ENCODE measurements at places on chromosomes 5 and 9.

DNA sequence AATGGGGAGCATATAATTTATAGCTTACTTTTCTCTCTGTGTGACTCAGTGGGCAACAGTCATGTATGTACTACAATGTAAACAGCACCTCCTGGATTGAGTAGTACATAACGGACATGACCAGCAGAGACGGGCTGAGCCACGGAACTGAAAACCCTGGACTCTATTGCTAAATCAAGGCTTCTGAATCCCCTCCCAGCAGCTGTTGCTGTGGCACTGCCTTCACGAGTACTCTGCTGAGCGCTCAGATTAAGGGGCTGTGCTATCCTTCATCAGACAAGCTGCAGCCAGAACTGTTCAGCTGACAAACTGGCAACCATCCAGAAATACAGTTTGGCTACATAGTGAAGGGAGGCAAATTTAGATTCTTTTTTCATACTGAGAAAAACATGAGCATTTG lies 131.3 kb upstream of the CCDC180 start:
- DNase-seq: no peak

DNA sequence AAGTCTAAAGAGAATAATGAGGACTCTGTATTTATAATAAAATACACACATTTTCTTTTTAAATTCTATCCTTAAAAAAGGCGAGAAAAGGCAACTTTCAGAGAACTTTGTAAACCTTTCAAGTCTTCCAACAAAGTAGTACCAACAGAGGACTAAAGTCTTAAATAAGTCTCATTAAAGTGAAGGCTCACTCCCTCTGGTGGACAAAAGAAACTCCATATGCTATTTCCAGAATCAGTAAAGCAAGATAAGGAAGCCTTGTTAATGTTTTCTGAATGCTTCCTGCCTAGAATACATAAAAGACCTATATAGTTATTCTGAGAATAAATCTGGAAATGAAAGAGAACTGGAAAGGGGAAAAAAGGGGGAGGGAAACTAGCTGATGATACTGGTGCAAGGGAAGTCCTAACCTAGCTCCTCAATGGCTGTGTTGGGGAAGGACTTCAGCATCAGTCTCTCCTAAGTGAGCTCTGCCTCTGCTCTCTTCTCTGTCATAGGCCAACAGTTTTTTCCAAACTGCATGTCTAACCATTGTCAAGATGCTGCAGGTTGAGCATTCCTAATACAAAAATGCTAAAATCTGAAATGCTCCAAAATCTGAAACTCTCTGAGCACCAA lies 7.2 kb downstream of the HMGCS1 start:
- DNase-seq: no peak

DNA sequence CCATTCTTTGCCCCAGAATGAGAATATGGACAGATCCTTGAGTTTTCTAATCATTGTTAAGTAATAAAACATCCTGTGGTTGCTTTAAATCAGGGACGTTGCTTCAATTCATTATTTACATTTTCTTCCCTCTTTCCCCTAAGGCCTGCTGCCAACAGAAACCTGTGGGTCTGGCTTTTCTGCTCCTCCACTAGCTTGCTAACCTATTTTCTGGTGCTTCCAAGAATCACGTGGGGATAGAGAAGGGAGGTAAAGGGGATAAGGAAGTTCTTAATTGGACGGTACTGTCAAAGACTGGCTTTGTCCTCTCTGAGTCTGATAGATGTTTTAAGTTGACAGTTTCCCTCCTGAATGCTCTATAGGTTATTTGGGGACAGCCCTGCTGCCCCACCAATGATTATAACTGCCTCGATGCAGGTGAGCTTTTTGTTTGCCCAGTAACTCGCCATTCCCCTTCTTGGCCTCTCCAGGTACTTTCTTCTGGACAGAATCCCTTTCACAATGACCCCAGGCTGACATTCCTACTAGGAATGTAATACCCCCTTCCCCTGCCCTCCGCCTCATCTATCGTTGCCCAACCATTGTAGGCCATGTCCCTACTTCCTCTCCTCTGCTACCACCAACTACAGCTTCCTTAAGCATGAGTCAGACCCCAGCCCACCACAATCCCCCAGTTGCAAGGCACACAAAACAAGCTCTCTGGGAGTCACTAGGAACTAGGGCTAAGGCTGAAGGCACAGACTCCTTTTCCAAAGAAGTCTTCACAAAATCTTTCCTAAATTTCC lies 19.9 kb upstream of the CPEB4 start:
- DNase-seq: no peak

DNA sequence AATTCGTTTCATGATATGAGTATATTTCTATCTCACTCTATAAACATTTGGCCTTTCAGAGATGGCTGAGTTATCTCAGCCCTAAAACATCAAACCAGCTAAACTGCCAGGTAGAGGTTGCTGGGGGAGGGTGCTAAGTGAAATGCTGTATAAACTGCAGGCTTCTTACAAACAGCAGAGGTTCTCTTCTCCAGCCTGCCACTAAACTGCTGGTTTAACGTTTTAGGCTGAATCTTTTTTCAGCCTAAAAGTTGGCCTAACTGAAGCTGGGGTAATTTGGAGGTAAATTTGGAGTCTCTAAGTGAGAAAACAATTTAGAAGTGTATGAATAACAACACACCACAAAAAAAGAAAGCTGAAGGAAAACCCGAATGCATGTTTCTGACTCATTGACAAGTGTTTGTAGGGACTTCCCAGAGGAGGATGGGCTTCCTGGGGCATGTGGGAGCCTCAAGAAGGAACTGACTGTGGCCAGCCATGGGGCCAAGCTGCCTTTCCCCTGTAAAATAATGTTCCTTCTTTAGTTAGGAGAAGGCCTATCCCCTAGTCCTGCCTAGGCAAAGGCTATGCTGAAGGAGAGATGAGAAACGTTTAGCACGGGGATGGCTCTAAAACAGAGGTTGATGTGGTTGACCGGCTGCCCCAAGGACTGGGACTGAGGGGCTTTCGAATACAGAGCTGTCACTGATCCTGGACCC lies 44.3 kb downstream of the SLC28A3 start:
- DNase-seq: no peak

DNA sequence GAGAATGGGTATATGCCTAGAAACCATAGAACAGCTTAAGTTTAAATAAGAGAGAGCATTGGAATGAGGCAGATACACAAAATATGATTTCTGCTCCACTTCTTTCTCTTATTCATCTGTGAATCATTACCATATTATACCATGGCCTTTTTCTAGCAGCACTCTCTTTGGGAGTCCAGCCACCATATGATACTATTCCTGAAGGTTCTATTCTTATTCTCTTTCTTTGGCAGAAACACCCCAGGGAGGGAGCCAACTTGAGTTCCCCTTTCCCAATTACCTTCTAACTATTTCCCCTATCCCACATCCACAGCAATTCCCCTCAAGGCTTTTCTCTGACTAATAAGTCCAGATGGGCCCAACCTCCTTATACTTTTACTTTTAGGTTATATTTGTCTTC lies 55.9 kb downstream of the NDUFAF2 start:
- DNase-seq: no peak

DNA sequence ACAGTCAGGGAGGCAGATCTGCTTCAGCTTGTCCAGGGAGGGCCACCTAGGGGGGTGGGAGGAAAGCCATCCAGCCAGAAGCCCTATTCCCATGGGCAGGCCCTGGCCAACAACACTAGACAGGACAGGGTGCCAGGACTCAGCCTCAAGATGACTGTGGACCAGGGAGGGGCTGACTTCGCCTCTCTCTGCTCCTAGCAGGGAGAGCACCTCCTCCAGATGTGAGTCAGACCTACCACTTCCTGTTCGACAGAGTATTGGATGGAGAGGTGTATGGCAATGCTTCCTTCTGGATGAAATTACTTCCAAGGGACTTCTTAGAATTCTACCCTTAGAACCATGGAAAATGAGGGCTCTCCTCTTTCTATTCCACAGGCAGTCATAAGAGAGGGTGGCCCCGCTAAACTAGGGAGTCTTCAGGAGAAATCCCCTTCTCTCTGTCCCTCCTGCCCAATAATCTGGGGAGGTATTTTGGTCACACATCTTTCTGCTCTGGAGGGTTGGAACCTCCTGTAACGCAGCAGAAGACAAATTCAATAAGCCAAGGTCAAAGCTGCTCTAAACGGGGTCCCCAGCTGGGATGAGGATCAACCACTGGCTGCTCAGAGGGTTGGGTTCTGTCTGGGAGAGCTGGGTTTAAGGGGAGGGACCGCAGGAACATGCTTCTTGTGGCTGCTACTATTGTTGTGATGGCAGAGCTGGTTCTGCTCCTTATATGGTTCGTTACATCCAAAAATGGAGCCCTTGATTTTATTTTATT lies 23.2 kb upstream of the RCL1 start:
- no peak for DNase-seq

- DNase-seq: no peak
Measured at GRCh38 chr5:33049298-33049697, 338.2 kb downstream of the NPR3 start.

- no peak for DNase-seq
Measured at GRCh38 chr5:14267991-14268708, 125.0 kb downstream of the TRIO start.

- no peak for DNase-seq
Measured at GRCh38 chr9:90459321-90459720, 183.3 kb downstream of the DIRAS2 start.

GRCh38 chr5:56681346-56681745 lies 134.0 kb upstream of the MAP3K1 start:
- DNase-seq: no peak

GRCh38 chr5:102713682-102714231 lies 41.3 kb upstream of the PAM start:
- DNase-seq: no peak

DNA sequence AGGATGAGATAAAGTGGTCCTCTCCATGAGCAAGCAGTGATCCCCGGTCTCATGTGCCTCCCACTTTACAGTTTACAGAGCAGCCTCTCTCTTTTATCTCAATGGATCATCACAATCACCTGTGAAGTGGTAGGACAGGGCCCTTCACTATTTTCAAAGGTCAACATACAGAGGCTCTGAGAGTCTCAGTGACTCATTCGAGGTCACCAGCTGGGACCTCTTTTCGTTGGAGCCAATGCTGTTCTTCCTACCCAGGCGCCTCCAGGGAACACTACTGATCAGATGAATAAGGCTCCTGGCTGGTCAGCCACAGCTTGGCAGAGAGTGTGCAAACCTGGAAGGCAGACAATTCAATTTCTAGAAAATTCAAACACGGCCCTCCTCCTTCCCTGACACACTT lies 16.6 kb downstream of the GGTA1 start:
- DNase-seq: no peak

DNA sequence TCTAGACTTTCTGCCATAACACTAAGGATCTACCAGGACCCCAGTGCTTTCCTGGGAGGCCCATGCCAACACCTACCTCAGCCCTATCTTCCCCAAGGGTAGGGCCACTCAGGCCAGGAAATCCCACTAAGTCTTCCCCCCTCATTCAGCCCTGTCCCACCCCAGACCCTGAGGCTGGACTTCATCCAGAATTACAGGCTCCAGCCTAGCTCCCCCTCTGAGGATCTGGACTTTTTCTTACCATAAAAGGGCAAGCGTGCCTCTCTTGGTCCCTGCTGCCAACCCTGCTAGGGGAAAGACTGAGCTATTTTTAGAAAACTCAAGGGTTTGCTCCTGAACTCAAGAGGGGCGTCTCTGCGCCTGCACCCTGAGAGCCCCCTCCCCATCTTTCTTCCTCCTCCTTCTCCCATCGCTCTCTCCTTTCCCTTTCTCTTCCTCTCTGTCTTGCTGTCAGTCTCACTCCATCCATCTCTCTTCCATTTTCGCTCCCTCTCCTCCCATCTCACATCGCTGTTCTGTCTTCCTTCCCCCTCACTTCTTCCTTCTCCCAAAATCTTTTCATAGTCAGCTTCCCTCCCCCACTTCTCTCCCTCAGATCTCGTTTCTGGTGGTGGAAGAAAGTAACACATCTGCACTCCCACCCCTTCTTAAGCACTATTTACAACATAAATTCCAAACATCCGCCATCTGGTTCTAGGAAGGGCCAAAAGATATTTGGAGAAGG lies 38.1 kb upstream of the IL17B start:
- no peak for DNase-seq

DNA sequence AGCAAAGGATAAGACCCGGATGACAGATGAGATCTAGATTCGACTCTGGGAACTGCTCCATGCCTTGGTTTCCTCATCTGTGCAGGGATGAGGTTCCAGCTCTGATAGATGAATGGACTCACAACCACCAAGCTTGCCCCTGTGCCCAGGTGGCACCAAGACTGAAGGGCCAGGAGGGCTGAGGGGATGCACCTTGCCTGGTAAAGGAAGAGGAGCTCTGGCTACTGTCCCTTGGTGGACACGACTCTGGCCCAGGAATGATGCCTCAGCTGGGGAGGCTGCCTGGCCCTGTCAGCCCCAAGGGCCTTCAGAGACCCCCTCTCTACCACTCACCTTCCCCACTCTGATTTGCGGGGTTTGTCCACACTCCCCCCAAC lies 24.9 kb upstream of the ANXA6 start:
- no peak for DNase-seq

GRCh38 chr5:131488463-131488862 lies 146.6 kb downstream of the RAPGEF6 start:
- DNase-seq: no peak

DNA sequence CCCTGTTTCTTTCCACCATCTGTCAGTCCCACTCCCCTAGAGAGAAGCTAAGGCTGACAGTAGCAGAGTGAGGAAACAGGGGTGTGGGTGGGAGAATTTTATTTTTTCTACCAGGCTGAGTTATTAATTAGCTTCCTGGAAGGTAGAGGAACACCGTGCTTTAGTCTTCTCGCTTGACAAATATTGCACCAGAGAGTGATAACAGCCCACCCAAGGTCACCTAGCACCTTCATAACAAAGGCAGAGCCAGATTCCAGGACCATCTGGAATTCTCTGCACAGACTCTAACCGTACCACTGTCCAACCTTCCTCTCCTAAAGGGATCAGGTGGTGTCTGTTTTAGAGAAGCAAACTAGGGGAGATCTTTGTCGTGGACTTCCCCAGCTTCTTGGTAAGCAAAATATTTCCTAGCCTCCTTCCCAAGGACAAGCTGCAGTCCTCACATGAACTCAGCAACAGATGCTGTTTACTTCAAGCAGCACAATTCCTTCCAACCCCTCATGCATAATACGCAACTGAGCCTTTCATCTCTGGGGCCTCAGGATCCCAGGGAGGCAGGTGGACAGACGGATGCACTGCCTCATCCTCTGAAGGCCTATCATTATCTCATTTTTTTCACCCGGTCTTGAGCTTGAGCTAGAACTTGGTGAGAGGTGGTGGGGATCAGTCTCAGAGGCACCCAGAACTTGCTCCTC lies 308.7 kb upstream of the BRINP1 start:
- DNase-seq: no peak

- DNase-seq: no peak
Measured at GRCh38 chr5:84478603-84479002, 93.9 kb upstream of the EDIL3 start.

- DNase-seq: no peak
Measured at GRCh38 chr5:31408814-31409213, 123.1 kb downstream of the DROSHA start.

DNA sequence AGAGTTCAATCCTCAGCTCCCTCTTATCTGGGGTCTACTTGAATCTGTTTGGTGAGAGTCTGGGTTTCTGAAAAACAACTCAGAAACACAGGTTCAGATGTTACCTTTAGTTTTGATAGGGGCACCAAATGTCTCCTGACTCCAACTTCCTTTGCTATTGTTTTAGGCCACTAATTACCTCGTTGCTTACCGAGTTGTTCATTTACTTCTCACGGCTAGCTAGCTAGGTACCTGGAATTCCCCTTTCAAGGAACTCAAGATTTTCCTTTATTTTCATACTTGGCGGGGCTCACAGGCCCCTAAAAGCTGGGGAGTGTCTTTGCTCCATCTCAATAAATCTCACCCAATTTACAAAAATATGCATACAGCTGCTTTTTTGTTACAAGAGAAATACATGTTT lies 111.4 kb downstream of the SLC28A3 start:
- no peak for DNase-seq

- DNase-seq: no peak
Measured at GRCh38 chr5:3489239-3489843, 106.3 kb upstream of the IRX1 start.

GRCh38 chr5:159440968-159441367 lies 110.7 kb upstream of the IL12B start:
- no peak for DNase-seq
